ENCODE measurements at places on chromosomes 3 and 15.

- no peak for DNase-seq
Observed at GRCh38 chr3:161354554-161354953, 16.8 kb downstream of the SPTSSB start.

DNA sequence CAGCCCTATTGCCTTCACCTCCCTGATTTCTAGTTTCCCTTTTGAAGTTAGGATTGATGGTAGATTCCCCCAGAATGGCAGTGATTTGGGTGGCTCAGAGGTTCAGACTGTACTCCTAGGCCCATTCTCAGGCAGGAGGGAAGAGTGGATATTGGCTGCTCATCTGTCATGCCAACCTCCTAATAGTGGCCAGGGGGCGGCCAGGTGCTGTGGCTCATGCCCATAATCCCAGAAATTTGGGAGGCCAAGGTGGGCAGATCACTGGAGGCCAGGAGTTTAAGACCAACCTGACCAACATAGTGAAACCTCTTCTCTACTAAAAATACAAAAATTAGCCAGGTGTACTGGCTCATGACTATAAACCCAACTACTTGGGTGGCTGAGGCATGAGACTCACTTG, 11.3 kb downstream of the RRP9 start:
- no peak for DNase-seq

GRCh38 chr3:59313365-59313764, 263.5 kb upstream of the CFAP20DC start:
- DNase-seq = no peak

DNA sequence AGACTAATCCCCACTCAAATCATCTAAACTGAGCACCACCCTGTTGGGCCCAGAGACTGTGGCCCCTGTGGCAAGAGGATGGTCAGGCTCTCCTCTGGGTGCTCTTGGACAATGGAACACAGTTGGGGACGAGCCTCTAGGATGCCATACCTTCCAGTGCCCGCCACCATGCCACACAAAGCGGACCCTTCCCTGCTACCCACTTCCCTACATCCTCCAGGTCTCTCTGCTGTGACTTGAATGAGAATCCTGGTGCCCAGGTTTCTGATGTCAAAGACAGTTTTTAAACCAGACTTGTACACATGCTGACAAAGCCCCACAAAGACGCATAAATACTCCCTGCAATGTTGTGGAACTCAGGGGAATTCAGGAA, 4.7 kb downstream of the CCDC51 start:
- DNase-seq = no peak

DNA sequence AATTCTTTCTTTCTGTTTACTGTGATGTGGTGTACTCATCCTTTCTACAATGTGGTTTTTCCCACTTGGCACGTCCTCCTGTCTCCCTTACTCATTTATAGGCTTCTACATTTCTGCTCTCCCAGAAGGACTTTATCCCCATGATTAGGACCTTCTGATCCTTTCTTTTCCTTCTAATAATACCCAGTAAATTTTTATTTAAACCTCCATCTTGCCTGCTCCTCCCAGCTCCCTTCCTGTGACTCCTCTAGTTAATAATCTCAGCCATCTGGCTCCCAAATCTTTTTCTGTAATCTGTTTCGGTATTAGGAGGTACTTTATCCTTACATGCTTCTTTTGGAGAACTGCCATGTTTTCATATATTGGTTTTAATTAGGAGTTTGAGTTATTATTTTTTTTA, 11.2 kb upstream of the P2RY1 start:
- DNase-seq = peak; percentile 13

- DNase-seq = no peak
Observed at GRCh38 chr15:100140527-100141308, 201.1 kb downstream of the ADAMTS17 start.

- DNase-seq = no peak
Observed at GRCh38 chr15:31526916-31527690, 200.5 kb downstream of the KLF13 start.

- no peak for DNase-seq
Observed at GRCh38 chr3:69386556-69387385, 883 bp upstream of the FRMD4B start.

- DNase-seq = no peak
Observed at GRCh38 chr3:146273721-146274407, 23.0 kb upstream of the PLSCR4 start.

DNA sequence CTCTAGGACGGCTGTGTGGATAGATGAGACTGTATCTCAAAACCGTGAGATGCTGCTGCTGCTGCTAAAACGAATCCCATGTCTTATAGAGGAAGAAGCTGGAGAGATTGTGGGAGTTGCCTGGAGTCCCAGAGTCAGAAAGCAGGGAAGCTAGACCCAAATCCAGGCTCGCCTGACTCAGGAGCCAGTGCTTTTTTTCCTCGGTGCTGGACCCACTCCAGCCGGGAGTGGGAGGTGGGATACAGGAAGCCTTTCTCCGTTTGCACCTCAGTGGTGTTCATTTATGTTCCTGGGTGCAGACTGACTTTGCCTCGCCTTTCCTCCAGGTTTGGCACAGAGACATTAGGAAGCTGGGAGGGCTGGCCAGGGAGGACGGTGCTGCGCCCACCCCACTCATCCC, 150.9 kb upstream of the LINGO1 start:
- no peak for DNase-seq

- no peak for DNase-seq
Observed at GRCh38 chr3:40766396-40766795, 241.6 kb downstream of the ZNF621 start.

DNA sequence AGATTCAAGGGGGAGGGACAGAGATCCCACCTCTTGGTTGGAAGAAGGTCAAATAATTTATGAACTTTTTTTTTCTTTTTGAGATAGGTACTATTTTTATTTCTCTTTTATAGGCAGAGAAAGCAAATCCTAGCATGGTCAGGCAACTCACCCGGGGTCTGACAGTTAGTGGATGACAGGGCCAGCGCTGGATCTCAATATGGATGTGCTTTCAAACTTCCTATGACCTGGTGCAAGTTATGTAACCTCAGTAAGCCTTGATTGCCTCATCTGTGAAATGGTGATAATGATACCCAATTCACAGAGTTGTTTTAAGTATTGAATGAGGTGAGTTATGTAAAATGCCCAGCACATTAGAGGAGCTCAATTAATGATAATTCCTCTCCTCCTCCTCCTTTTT, 86.8 kb upstream of the MEF2A start:
- no peak for DNase-seq

- DNase-seq = no peak
Observed at GRCh38 chr15:26662283-26662682, 110.6 kb downstream of the GABRB3 start.

GRCh38 chr3:71752831-71753700, 589 bp upstream of the GPR27 start:
- DNase-seq = no peak

DNA sequence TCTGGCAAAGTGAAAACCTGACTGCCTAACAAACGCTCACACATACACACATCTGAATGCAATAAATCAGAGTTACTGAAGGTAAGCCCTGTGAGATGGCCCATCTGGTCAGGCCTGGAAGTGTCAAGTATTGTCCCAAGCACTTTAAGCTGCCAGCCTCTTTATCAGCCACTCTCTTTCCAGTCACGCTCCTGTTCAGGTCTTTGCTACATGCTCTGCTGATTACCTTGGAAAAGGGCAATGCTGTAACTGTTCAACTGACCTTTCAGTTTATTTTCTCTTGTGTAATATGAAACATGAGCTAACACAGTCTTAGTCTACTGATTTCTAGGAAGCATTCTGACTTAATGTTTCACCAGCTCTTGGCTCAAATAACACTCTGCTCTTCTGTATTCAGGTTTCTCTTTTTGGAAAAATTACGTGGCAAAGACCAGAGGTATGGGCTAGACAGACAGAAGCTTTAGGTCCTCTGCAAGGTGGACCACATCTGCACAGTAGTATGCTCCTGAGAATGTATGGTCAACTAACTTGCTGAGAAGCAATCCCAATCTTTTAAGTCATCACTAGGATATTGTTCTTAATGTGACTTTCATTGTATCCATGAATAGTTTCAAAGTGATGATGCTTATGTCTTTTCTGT, 44.5 kb downstream of the GBE1 start:
- no peak for DNase-seq

- no peak for DNase-seq
Observed at GRCh38 chr3:20561166-20561565, 375.2 kb upstream of the SGO1 start.

- DNase-seq = peak; percentile 91
Observed at GRCh38 chr15:63041974-63042876, at the start of gene TPM1. Gene TPM1 (plus strand): TSS chr15:63042747. CDS start chr15:63042830, 83 bp downstream.

GRCh38 chr3:19146685-19147650, 1.3 kb upstream of the KCNH8 start:
- peak; percentile 20 for DNase-seq

DNA sequence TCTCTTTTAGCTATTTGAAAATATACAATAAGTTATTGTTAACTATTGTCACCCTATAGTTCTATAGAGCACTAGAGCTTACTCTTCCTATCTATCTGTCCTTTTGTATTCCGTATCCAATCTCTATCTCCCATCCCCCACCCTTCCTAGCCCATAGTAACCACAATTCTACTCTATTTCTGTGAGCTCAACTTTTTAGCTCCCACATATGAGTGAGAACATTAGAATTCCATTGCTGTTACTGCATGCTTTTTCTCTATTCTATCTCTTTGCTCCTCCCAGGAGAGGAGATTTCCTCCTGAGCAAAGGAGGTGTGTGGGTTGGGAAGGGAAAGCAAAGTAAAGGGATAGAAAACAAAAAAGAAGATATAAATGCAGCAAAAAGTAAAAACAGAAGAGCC, 105.6 kb upstream of the SLC4A7 start:
- DNase-seq = peak; percentile 34

DNA sequence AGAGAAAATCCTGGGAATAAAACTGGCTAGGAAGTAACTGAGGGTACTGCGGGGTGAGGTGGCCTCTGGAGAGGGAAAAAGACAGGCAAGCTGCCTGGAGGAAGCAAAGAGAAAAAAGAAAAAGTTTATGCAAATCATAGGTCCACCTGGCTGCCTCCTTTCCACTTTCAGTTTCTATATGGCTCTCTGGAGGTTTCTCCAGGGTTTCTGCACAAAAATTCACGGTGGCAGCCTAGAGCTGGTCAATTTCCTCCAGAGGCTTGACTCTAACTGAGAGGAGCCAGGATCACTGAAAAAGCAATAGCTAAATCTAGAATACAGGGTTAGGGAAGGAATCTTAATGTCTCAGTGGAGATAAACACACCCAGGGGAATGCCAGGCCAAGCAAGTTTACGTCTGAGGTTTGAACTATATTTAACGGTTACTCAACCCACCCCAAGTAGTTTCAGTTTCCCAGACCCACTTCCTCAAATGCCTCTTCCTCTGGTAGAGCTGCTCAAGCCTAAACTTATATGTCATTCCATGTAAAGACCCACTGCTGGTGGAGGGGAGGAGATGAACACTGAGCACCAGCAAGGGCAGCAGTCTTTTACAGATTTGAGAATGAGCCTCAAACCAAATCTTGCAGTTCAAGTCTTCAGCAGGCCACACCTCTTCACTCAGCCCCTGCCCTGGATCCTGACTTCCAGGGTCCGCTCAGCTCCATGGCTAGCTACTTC, 5.7 kb downstream of the LYSMD2 start:
- DNase-seq = no peak

DNA sequence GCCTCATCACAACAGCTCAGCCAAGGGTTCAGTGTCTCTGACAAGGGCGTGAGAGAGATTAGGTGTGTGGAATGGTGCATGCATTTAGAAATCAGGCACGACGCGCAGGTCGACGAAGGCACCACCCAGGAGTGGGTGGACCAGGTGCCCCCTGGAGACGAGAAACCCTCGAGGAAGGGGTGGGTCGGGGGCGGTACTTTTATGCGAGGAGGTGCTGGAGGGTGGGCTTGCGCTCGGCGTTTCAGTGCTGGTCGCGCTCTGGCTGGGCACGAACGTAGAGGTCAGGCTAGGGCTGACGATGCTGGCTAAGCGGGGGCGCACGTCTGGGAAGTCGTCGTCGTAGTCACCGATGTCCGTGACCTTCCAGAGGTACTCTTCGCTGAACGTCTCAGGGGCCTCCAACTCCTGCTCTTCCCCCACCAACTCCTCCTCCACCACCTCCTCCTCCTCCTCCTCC, 393 bp downstream of the ERICH6 start:
- no peak for DNase-seq

DNA sequence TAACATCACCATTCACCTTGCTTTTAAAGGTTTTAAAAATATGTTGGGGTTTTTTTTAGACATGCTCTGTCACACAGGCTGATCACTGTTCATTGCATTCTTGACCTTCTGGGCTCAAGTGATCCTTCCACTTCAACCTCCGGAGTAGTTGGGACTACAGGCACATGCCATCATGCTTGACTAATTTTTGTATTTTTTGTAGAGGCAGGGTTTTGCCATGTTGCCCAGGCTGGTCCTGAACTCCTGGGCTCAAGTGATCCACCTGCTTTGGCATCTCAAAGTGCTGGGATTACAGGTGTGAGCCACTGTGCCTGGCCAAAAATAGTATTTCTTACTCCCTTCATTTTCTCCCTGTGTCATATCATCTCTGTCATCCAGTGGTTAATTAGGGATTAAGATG, 101.4 kb downstream of the PIK3R4 start:
- no peak for DNase-seq

DNA sequence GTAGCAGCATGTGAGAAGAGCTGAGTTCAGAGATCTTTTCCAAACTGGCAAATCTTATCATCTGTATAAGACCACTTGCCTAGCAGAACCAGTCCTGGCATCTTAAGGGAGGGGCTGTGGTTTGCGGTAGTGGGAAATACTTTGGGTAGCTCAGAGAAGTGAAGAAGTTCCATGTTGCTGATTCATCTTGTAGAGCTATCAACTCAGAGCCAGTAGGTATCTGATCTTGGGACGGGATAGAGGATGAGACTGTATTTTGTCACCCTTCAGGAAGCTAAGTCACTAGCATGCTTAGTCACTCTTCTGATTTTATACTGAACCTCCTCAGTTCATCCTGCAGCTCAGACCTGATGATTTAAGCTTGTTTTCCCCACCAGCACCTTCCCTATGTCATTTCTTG, 211.4 kb downstream of the NR1D2 start:
- peak; percentile 58 for DNase-seq

- no peak for DNase-seq
Observed at GRCh38 chr3:140972833-140973232, 31.2 kb downstream of the SLC25A36 start.

DNA sequence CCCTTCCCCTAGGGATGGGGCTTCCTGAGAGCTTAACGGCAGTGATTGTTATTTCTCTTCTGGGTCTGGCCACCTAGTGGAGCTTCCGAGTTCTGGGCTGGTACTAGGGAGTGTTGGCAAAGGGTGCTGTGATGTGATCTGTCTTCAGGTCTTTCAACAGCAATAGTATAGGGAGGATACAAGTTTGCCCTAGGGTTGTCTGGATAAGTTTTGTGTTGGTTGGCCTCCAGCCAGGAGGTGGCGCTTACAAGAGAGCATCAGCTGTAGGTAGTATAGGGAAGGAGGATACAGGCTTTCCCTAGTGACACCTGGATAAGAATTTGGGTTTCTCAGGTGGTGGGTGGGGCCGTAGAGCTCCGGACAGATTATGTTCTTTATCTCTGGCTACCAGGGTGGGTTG, 19.2 kb upstream of the CPOX start:
- no peak for DNase-seq

Data from fibroblast of skin of left quadriceps (primary cell).